ENCODE measurements at places on chromosomes 2 and 18.

DNA sequence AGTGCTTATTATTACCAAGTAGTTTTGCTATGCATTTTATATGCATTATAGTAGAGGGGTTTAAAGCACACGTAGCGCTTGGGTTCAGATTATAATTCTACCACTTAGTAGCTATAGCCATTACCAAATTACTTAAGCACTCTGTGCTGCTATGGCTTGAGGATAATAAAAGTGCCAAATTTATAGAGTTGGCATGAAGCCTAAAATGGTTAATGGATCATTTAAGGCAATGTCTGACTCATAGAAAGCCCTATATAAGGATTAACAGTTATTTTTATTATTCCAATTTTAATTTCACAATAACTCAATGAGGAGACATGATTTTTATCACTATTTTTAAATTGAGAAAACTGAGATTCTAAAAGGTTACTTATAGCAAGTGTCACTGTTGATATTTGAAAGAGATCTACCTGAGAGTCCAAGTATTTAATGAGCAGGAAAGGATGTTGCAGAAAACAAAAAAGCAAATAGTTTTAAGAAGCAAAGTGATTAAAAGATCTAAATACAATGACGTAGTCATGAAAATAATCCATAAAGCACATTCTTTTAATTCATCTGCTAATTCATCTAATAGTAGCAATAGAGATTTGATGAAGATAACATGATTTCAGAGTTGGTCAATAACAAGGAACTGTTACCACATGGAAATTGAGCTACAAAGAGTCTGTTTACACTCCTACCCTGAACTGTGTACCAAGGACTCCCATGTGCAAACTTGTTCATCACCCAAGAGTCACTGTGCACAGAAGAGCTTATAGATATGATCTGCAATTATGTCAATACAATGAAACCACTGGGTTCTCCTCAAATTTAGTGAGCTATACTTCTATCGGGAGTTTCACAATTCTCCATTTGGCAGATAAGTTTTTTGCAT, 78.8 kb upstream of the DTNA start:
- no peak for DNase-seq

DNA sequence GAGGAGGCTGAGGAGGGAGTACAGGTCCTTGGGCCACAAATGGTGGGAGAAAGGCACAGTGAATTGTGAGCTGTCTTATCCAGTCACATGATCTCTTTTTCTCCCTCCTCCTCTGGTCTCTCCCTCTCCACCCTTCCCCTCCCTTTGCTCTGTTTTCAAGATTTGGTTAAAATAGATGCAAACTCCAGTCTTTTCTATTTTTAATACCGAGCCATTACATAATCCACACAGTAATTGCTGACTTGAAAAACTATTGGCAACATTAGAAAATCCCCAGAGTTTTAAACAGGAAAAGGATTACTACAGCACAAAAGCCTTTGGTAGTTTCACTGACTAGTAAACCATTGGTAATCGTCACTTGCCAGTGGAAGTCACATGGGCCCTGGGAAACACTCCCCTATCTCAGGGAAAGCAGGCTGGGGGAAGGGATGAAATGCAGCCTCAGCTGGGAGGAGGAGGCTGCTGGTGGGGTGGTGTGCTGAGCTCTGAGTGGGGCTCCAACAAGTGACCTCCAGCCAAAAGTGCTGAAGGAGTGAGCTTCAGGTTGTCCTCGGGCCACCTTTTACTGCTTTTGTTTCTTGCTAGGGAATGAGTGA, 57.4 kb upstream of the PCBP1 start:
- DNase-seq = no peak

- DNase-seq = no peak
These were observed 40.0 kb downstream of the MARCO start for GRCh38 chr2:118982039-118982438.

GRCh38 chr2:176126929-176127773, 2.4 kb upstream of the HOXD8 start:
- DNase-seq = peak; percentile 46

DNA sequence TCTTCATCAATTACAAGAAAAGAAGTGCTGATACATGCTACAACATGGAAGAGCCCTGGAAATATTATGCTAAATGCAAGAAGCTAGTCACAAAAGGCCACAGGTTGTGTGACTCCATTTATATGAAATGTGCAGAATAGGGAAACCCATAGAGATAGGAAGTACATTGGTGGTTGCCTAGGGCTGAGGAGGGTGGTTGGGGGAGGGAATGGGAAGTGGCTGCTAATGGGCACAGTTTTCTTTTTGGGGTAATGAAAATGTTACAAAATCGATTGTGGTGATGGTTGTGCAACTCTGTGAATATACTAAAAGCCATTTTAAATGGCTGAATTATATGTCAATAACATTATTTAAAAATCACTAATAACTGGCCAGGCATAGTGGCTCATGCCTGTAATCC, 24.3 kb upstream of the RESP18 start:
- DNase-seq = no peak

DNA sequence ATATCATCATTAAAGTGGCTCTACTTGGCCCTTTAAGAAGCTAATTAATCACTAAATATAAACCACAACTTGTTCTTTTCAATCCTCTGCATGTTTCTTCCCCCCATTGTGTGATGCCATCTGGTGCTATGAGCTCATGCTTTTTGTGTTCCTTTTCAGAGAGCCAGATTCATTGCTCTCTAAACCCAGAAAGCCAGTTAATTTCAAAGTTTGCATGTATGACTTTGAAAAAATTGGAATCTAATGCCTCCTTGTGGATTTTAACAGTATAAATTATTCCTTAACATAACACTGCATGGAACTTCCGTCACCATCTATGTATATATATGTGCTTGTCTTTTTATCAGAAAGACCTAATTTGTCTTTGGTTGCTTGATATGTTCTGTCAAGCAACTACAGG, 31.1 kb downstream of the TMEM178A start:
- DNase-seq = no peak

GRCh38 chr2:3602553-3603339, 7.8 kb downstream of the COLEC11 start:
- DNase-seq = no peak

DNA sequence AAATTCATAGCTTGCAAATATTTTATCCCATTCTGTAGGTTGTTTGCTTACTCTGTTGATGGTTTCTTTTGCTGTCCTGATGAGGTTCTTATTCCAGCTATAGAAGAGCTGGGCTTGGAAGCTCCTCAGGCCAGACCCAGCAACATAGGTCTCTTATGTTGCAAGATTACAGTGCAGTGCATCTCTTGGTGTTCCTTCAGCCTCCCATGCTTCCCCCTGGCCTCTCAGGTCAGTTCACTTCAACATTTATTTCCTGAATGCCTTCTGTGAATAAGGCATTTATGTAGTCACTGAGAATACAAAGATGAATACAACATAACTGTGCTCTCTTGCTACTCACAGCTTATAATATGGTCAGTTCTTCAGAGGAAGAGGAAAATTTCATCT, 179.0 kb upstream of the SLC39A10 start:
- no peak for DNase-seq

- no peak for DNase-seq
These were observed 126.4 kb downstream of the SH3BP4 start for GRCh38 chr2:235078182-235078581.

- peak; percentile 30 for DNase-seq
These were observed 249.7 kb upstream of the PXDN start for GRCh38 chr2:1993711-1994682.

DNA sequence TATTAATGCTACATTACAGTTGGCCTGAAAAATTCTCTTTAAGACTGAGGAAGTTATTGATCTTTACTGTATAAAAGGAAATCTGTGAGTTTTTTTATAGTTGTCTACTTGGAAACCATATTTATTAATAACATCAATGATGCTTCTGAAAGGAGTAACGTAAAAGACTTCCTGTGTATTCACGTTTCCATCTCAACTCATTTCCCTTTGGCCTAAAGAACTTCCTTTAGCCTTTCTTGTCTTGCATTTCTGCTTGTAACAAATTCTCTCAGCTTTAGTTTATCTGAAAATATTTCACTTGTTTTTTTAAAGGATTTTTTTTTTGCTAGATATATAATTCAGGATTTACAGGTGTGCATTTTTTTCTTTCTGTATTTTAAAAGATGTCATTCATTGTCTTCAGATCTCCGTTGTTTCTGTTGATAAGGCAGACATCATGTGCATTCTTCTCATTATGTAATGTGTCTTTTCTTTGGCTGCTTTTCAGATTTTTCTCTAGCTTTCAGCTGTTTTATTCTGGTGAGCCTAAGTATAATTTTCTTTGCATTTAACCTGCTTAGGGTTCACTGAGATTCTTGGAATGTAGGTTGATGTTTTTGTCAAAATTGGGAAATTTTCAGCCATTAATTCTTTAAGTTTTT, 159.0 kb upstream of the DAPL1 start:
- no peak for DNase-seq

- DNase-seq = no peak
These were observed 67.4 kb upstream of the RPL31 start for GRCh38 chr2:100934504-100935371.

GRCh38 chr2:235024931-235025773, 73.3 kb downstream of the SH3BP4 start:
- DNase-seq = no peak

DNA sequence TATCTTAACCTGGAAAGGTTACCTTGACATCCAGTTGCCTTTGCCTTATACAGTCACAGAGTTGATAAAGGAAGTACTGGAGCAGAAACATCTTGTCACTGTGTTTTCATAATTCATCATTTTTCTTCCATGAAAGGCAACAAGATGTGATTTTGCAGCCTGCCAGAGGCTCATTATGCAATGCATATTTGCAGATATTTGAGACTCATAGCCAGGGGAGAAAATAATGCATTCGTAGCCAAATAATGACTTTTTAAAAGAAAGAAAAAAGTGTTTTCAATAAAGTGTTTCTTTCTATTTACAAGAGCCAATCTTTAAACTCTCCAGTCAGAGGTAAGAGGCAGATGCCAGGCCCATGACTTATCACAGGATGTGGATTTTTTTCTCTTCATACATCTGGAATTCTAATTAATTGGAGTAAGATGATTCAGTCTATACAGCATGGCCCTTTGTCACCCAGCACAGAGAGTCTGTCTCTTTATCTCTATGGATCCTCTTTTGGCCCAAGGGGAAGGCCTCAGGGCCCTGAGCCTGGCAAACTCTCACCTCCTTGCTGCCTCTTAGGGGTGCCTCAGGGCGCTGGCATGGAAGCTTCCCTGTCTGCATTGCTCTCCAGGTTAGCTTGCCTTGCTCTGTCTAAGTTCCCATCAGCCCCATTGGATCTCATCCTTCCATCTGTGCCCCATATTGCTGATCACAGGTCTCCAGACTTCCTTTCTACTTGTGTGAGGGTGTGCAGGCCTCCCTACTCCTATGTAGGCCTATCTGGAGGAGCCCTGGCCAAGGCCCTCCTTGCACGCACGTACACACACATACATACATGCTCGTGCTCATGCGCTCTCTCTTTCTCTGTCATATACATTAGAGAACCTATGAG, 247.7 kb downstream of the TPGS2 start:
- DNase-seq = no peak

DNA sequence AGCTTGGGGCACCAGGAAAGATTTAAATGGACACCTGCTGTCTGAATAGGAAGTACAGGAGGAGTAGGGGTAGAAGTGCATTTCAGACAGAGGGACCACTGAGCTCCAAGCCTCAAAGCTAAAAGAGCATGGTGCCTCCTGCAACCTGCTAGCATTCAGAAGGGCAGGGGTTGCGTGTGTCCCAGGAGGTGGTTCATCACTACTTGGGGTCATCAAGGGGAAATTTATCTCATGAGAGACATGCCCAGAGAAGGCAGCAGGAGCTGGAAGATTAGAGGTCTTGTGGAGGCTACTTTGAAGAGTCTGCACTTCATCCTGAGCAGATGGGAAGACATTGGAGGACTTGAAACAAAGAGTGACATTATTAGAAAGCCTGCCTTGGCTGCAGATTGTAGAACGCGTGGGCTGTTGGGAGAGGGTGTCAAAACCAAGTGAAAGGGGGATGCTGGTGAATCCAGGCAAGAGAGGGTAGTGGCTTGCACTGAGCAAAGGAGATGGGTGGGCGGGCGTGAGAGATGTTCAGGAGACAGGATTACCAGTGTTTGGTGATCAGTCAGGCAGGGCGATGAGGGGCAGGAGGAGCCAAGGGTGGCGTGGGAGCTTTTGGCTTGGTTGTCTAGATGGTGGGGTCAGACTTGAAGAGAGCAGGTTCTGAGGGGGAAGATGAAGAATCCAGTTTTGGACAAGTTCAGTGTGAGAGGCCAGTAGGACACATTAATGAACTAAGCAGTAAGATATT, 154.0 kb downstream of the DYSF start:
- DNase-seq = no peak

- DNase-seq = no peak
These were observed 24.4 kb upstream of the EIF2AK3 start for GRCh38 chr2:88651646-88652045.

DNA sequence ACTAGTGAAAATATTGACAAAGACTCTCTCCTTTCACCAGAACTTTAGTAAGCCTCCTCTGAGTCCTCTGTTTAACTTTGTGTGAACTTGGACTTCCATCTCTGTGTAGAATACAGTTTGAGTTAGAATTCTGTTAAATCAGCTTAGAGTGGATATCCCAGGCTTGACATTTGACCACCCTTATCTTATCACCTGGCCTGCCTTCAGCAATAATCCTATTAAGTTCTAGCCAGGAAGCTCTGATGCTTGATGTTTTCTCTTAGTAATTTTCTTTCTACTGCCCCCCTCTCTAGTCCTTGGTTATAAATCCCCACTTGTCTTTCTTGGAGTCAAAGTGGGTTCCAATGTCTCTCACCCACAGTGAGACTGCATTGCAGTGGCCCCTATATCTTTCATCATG, 702.7 kb upstream of the GCFC2 start:
- DNase-seq = no peak

DNA sequence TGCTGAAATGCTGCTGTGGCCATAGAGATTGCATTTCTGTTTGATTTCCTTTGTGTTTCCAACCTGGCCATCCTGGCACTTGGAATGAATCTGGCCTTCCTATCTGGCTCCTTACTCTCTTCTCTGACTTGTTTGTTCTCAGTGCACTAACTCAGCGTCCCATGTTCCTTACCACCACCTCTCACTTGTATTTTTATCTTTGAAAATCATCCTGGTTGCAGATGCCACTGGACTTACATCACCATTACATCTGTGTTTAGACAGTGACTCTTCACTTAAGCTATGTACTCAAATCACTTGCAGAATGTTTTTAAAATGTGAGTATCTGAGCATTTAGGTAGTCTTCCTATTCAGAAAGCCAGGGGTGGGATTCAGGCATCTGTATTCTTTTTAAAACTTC, 239.5 kb downstream of the WDR7 start:
- no peak for DNase-seq

GRCh38 chr2:157413326-157414035, 30.4 kb downstream of the CYTIP start:
- peak; percentile 81 for DNase-seq

DNA sequence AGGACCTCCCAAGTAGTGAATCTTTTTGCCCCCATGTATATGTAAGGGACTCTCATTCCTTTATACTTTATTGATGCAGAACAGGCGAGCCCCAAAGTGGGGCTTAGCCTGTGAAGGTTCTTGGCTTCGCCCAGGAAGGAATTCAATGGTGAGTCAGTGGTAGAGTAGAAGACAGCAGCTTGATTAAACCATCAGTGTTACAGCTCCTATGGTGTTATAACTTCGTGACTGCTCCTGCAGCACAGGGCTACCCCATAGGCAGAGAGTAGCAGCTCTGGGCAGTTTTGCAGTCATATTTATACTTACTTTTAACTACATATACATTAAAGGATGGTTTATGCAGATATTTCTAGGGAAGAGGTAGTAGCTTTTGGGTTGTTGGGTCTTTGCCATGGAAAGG, 11.0 kb downstream of the FAM171B start:
- DNase-seq = no peak

- DNase-seq = no peak
These were observed 650 bp upstream of the AFG3L2 start for GRCh38 chr18:12377556-12378197.

All from activated CD4-positive, alpha-beta T cell treated with anti-CD3 and anti-CD28 coated beads, Interleukin-2, amount 50 U/mL, for 16 hours (primary cell).